ENCODE measurements at places on chromosomes 2 and 18.

GRCh38 chr2:65511306-65511705 is 78.9 kb upstream of the SPRED2 start:
- DNase-seq, result no peak

- no peak for DNase-seq
Observed at GRCh38 chr2:71560638-71561011, 107.3 kb downstream of the DYSF start.

DNA sequence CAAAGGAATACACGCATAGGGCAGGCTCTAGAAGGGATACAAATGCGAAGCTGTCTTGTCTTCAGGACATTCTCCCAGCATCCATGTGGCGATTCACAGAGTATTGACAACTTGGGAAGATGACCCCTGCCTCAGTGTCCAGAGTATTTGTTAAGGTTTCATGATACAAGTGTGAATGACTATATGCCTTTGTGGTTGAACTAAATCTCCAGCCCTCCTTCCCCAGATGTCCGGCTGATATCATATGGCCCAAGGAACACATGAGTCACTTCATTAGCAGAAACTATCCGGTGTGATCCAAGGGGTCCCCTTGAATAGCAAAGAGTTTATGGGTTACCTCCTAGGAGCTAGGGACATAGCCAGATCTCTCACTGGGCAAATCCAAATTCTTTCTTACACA is 151.0 kb downstream of the INSIG2 start:
- no peak for DNase-seq

DNA sequence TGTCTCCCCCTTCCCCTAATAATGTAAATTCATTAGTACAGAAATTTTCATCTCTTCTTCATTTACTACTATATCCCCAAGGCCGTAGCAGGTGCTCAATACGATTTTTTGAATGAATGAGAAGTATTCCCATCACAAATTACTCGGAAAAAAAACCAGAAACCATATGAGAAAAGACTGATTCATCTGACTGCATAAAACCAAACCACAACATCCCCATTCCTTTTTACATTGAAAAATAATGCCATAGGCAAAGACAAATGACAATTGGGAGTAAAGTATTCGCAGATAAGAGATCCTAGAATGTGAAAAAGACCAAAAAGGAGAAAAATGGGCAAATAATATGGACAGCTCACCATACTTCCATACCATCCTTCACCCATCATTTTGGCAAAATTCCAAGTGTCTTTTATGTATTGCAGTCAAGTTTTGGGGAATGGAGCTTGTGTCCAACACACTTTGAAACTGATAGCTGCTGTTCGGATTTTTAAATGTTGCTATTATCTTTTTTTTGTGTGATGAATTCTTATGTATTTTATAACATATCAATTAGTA is 1.5 kb downstream of the ZC3H8 start:
- no peak for DNase-seq

DNA sequence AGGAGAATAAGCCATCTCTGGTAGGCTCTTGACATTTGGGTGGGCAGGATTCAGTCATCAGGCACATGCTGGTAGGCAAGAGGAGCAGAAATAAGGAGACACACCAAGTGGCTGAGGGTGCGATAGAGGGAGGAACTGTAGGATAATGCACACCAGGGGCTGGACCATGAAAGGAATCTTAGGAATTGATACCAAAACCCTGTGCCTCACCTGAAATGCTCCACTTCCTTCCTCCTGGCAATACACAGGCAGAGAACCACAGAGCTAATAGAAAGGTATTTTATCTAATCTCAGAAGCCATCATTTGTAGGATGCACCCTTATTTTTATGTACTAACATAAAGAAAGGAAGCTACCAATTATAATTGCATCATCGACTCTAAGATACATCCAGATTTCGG is 4.4 kb upstream of the CYP1B1 start:
- no peak for DNase-seq

GRCh38 chr2:43307046-43307445 is 80.6 kb upstream of the ZFP36L2 start:
- no peak for DNase-seq

DNA sequence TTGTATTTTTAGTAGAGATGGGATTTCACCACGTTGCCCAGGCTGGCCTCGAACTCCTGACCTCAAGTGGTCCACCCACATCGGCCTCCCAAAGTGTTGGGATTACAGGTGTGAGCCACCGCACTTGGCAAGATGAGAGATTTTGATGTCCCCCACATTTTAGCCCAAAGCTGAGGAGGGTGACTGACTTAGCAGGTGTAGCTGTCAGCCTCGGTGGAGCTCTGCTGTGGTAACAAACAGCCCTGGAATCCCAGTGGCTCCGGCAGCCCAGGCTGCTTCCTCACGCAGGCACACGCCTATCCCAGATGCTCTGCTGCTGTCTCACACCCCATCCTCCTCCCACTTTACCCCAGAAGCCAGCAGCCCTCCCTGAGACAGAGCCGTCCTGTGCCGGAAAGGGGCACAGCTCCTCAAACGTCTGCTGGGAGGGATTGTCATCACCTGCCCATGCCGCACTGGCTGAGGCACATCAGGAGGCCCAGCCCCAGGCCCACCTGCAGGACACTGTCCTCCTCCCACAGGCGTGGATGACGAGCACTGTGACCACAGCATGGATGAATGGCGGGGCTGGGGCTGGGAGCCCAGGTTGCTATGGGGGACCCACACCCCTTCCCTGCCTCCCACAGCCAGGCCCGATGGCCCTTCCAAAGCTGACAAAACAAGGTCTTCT is 10.6 kb upstream of the BOK start:
- DNase-seq, result no peak

- no peak for DNase-seq
Observed at GRCh38 chr18:7908681-7909299, 341.7 kb downstream of the PTPRM start.

DNA sequence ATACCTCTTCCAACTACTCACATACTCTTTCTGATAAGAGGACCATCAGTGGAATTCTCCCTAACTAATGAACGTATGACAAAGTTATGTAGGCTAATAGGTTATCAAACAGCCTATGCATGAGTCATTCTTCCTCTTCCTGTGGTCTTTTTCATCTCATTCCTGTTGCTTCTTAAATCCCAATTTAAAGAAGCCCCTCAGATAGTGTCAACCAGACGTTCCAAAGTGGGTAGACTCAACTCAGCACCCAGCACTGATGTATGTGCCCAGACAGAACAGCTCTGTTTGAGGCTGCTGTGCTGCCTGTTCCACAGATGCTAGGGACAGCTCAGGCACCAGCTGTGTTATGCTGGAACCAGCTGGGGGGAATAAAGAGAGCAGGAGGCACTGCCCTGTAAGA is 52.6 kb downstream of the CXCR4 start:
- DNase-seq, result no peak

DNA sequence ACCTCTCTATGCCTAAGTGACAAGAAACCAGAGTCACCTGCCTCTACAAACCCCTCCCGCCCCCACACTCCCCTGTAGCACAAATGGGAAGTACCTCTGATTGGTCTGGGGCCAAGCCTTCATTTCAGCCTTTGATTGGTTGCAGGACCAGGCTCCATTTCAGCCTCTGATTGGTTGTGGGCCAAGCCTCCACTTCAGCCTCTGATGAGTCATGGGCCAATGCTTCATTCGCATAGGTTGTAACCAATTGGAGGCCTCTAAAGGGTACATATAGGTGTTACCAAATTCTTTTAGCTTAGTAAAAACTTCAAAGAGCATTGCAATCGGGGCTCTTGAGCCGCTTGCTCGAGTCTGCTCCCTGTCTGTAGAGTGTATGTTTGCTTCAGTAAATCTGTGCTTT is 25.0 kb downstream of the CCDC102B start:
- no peak for DNase-seq

Data from iPS-NIHi11 (cell line).